ENCODE measurements at places on chromosomes 13 and 19.

- no peak for DNase-seq
These were observed 10.3 kb downstream of the MIR17HG start for GRCh38 chr13:91357613-91358386.

GRCh38 chr13:19597523-19597922 is 35.9 kb upstream of the MPHOSPH8 start:
- no peak for DNase-seq

- DNase-seq: no peak
These were observed 192.6 kb downstream of the MAB21L1 start for GRCh38 chr13:35283856-35284255.

DNA sequence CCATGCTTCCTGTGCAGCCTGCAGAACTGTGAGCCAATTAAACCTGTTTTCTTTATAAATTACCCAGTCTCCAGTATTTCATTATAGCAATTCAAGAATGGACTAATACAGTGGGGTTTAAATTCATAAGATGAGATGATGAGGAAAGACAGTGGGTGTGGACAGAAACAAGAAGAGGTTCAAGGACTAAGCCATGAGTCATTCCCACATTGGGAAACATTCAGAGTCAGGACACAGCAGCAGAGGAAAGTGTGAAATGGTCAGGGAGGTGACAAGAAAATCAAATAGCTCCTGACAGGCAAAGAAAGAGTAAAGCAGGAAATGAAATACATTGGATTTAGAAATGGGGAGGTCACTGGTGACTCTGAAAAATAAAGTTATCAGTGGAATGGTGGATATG is 9.1 kb downstream of the ZNF841 start:
- DNase-seq: no peak
